A549 treated with DMSO at 1 μM for 4 hours (cell line): ENCODE measurements at places on chromosomes 13 and 19. TPM values are rescaled to one million over a fixed set of nuclear protein-coding genes. Genes with fewer than 3 reads are reported as not detected.

PRR36 gene
- total RNA-seq: 0.20 to 0.48 TPM (median 0.34 TPM) in 5 replicates

ZNF613 gene
- 0.89 to 1.6 TPM (median 1.0 TPM) in 5 replicates for total RNA-seq

ZSCAN1 gene
- total RNA-seq: not detected in 5 replicates

VSTM1 gene
- 0.48 to 1.0 TPM (median 0.62 TPM) in 5 replicates for total RNA-seq

ABHD8 gene
- total RNA-seq: 2.0 to 3.6 TPM (median 3.2 TPM) in 5 replicates

SMIM24 gene
- 0.45 to 0.97 TPM (median 0.62 TPM) in 5 replicates for total RNA-seq

CD33 gene
- total RNA-seq: 0.12 to 0.49 TPM in 2 of 5 replicates, not detected in the others

KIRREL2 gene
- total RNA-seq: 0.44 to 0.74 TPM (median 0.58 TPM) in 5 replicates

WDR83 gene
- 9.0 to 11.7 TPM (median 10.3 TPM) in 5 replicates for total RNA-seq

SYNE4 gene
- 0.17 to 0.63 TPM (median 0.31 TPM) in 5 replicates for total RNA-seq

CEACAM7 gene
- 0.05 to 0.08 TPM in 2 of 5 replicates, not detected in the others for total RNA-seq

CD209 gene
- not detected in 5 replicates for total RNA-seq

ATP4B gene
- not detected in 5 replicates for total RNA-seq

IGFL3 gene
- total RNA-seq: 0.17 to 0.53 TPM (median 0.23 TPM) in 4 of 5 replicates, not detected in the other

CBARP gene
- 2.3 to 4.0 TPM (median 3.7 TPM) in 5 replicates for total RNA-seq

SLITRK1 gene
- total RNA-seq: not detected in 5 replicates

CGB5 gene
- total RNA-seq: 1.0 to 1.6 TPM (median 1.4 TPM) in 5 replicates

ZNF724 gene
- total RNA-seq: 0.69 to 1.3 TPM (median 0.87 TPM) in 5 replicates

FFAR1 gene
- not detected in 5 replicates for total RNA-seq

SNRNP70 gene
- total RNA-seq: 283 to 359 TPM (median 313 TPM) in 5 replicates

TTC9B gene
- 0.26 to 0.61 TPM (median 0.51 TPM) in 5 replicates for total RNA-seq
